ENCODE measurements at places on chromosomes 12 and 14.

- no peak for DNase-seq
These were observed 54.6 kb downstream of the TSPAN11 start for GRCh38 chr12:30980955-30981662.

DNA sequence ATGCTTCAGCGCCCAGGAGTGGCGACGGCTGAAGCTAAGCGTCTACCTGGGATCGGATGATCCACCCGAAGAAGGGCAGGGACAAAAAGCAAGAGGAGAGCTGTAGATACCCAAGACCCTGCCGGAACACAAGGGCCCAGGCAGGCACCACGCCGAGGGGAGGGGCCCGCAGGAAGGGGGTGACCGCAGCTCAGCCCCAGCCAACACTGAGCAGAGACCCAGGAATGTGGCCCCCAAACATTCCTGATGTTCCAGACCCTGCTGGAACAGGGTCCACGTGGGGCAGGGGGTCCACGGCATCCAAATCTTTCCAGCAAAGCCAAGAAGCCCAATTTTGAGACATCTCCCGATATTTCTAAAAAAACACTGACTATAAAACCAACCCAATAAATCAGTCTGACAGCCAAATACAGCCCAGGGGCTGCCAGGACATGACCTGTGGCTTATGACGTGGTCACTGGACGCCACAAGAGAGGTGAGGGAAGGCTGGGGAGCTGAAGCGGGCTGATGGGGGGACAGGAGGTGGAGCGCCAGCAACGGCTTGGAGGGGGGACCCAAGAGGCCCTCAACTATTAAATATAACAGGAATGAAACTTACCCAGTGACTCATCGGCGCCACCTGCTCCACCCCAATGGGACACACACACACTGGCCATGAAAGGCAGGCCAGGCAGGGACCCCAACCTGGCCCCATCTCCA is 58.9 kb downstream of the NCOR2 start:
- no peak for DNase-seq

DNA sequence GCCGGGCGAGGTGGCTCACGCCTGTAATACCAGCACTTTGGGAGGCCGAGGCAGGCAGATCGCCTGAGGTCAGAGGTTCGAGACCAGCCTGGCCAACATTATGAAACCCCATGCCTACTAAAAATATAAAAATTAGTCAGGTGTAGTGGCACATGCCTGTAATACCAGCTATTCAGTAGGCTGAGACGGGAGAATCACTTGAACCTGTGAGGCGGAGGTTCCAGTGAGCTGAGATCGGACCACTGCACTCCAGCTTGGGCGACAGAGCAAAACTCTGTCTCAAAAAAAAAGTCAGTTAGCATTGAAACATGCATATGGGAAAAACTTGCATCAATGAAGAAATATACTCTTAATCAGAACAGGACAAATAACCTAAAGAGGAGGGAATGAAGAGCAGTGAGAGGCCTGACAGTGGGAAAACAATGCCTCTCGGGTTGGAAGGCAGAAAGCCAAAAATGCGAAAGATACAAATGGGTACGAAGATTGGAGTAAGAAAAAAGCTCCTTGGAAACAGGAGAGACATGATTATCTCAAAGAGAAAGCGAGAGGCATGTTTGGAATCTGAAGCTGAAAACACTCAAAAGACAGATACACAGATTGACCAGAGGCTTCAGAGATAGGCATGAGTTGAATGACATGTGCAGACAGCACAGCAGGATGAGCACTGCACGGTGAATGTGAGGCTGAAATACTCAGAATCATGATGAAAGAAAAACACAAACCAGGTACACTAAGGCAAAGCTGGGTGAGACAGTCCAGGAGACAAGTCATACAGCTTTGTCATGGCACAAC is 30.6 kb downstream of the RESF1 start:
- no peak for DNase-seq

GRCh38 chr12:121610239-121611149 is 15.8 kb upstream of the ORAI1 start:
- no peak for DNase-seq

DNA sequence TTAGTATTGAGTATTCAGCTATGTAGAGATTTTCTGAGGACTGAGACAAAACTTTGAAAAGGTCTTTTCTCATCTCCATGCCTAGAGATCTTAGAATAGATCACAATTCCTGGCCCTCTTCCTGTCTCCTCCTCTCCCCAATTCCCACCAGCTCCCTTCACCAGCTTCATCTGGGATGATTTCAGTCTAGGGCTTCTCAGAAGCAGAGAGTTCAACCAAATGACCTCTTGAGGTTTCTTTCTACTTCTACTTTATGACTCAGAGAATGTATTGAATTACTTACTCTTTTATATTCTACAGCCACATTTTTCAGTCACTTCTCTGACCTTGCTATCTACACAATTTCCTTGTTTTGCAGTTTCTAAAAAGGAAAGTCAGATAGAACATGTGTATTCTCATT is 19.4 kb upstream of the SNX6 start:
- DNase-seq: no peak

- no peak for DNase-seq
These were observed 11.3 kb upstream of the CDKN3 start for GRCh38 chr14:54385556-54385955.

- DNase-seq: no peak
These were observed 198.9 kb downstream of the RBM19 start for GRCh38 chr12:113766879-113767878.

- peak; percentile 13 for DNase-seq
These were observed 430 bp downstream of the SLC41A2 start for GRCh38 chr12:104957719-104958000.

All from CD4-positive, alpha-beta T cell treated with Interleukin-4 for 1 hour (primary cell).